ENCODE measurements at places on chromosomes 4 and X.

GRCh38 chrX:3143043-3143799 lies 102.0 kb downstream of the ARSF start:
- no peak for DNase-seq

GRCh38 chr4:119211867-119212233 lies 663 bp upstream of the USP53 start:
- DNase-seq, result no peak

GRCh38 chrX:40474645-40475044 lies 106.1 kb upstream of the ATP6AP2 start:
- DNase-seq, result no peak

DNA sequence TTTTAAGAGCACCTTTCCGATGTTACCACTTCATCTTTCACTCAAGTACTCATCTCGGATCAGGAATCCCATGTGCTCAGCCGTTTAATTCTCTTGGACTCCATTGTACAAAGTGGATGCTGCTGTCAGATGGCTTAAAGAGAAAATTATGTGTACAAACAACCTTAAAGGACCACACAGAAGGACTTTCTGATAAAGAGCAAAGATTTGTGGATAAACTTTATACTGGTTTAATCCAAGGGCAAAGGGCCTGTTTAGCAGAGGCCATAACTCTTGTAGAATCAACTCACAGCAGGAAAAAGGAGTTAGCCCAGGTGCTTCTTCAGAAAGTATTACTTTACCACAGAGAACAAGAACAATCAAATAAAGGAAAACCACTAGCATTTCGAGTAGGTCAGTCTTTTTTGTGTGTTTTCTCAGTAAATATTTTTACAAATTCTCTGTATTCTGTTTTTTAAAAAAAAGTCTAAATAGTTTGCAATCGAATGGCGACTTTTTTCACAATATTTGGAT lies 20.1 kb downstream of the MMAA start:
- DNase-seq, result no peak

DNA sequence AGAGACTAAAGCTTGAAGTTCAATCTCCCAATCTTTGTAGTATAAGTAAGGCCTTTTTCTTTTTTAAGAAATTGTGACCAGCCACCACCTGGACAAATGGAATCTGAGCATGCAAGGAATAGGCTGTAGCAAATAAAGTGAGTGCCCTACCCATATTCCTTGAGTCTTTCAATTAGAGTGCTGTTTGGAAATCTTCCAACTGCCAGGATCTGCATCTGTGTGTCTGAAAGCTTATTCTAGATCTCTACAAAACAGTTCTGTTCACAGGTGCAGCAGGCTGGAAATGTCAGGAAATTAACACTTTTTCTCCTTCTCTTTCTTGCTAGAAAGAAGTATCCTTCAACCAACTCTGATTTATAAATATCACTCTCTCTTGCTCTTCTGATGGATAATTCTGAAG lies 76.7 kb upstream of the NDST3 start:
- DNase-seq, result no peak

- DNase-seq, result no peak
Measured at GRCh38 chr4:11182586-11183355, 245.9 kb downstream of the HS3ST1 start.

GRCh38 chr4:116829187-116829586 lies 256.2 kb downstream of the TRAM1L1 start:
- no peak for DNase-seq

GRCh38 chr4:150938417-150938816 lies 76.7 kb downstream of the LRBA start:
- no peak for DNase-seq

- DNase-seq, result no peak
Measured at GRCh38 chr4:85756938-85757337, 282.0 kb downstream of the ARHGAP24 start.

DNA sequence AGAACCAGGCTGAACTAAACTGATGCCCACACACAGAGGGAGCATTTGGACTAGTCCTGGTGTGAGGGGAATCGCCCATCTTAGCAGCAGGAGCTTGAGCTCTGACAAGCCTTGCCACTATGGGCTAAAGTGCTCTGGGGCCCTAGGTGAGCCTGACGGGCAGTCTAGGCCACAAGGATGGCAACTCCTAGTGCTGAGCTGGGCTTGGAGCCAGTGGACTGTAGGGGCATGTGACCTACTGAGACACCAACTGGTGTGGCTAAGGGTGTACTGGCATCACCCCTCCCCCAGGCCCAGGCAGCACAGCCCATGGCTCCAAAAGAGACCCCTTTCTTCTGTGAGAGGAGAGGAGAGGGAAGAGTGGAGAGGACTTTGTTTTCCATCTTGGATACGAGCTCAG lies 14.5 kb downstream of the CENPU start:
- no peak for DNase-seq

GRCh38 chr4:37486166-37486565 lies 200.0 kb downstream of the RELL1 start:
- DNase-seq, result no peak

DNA sequence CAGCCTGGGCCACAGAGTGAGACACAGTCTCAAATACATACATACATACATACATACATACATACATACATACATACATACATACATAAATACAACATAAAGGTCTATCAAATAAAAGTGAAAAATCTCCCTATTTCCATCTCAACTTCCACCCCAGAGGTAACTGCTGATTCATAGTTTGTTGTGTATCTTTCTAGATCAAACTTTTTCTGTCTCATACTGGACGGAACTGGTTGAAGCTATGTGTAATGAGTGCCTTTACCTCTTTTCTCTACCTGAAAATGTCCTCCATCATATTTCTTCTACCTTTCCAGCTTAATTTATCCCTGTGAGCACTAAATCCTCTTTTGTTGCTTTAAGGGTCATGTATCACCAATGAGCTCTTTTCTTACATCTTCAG lies 102.5 kb downstream of the HDAC8 start:
- no peak for DNase-seq

DNA sequence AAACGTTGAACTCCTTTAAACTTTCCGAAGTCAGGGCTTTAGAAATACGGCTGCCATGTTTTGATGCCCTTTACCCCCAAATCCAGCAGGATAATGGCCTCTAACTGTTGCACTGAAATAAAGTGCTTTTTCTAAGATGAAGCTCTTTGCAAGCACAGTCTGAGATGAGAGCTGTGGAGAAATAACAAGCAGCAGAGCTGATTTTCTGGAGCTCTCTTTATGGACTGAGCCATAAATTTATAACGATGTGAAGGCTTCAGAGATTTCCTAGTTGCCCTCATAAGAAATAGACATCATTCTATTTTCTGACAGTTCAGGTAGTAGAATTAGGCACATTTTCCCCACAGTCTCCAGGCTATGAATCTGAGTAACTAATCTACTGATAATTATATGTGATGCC lies 567.3 kb downstream of the PDHA2 start:
- DNase-seq, result no peak

- no peak for DNase-seq
Measured at GRCh38 chrX:29295987-29296680, 708.9 kb downstream of the IL1RAPL1 start.

DNA sequence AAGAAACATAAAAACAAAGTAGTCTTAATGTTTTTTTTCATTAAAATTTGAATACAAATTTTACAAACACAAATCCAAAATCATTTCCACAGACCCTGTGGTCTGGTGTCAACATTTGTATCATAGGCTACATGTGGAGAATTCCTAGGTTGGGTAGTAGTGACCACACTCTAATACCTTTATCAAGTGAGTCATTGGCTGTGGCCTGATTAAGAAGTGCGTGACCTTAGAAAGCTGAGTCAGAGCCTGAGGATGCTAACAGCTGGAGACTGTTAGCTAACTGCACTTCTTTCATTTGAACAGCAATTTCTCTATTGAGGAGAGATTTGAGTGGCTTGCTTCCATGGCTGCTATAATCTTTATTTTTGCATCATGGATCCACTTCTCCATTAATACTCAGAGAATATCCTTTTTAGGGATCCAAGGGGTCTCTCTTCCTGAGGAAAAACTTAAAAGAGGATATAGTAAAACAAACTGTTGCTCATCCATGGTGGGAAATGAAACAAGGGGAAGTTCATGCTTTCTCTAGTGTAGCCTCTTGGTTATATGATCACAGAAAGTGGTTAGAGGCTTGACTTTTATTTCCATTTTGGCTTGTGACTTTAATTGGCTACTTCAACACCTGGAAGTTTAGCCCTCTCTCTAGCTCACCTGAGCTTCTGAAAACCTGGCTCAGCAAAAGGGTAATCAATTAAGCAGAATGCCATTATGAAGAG lies 335.8 kb downstream of the PABPC4L start:
- DNase-seq, result peak; percentile 94

GRCh38 chrX:129781134-129781672 lies 1.5 kb downstream of the SASH3 start:
- DNase-seq, result no peak

DNA sequence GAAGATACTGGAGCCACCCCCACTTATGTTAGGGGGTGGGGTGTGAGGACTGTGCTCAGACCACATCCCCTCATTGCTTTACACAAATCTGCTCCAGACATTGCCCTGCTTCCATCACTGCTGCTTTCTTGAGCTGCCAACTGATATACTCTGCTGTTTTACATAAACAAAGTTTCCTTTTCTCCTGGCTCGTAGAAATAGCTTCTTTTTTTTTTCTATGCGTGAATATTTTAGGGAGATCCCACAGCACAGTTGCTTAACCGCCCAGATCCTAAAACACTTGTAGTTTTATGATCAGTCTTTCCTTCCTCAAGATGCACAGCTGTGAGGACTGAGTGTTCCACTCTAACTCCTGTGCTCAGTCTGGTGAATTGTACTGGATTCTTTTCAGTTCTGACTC lies 768.4 kb downstream of the PCDH18 start:
- no peak for DNase-seq

DNA sequence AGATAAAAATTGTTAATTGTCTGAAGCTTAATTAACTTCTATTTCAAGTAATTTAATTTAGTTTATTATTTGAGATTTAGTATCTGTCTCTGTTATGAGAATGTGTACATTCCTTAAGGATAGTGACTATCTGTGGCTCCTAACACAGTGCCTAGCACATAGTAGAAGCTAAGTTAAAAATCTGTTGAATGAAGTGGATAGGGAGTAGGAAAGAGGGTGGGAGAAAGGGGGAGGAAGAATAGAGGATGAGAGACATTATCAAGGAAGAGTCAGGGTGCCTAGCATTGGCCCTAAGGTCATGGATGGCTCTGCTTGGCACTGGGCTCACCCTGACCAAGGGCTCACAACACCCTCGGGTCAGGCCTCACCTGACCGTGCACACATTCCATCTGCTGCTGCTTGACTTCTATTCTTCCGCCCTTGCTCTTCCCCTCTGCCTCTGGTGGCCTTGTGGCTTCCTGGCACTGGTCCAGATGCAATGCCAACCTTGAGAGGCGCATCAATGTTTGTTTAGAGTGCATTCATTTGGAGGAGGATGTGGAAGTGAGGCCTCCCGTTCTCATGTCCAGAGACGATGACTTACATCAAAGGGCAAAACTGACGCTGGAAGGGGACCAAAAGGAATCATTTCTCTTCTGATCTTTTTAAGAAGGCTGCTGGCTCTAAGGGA lies 42.3 kb downstream of the TRIM2 start:
- no peak for DNase-seq

GRCh38 chrX:122666601-122667000 lies 517.5 kb upstream of the GRIA3 start:
- peak; percentile 5 for DNase-seq

GRCh38 chrX:107672955-107673378 lies 44.7 kb downstream of the PRPS1 start:
- DNase-seq, result no peak

GRCh38 chr4:6042293-6043063 lies 24.2 kb upstream of the C4orf50 start:
- no peak for DNase-seq

GRCh38 chr4:138869165-138869564 lies 146.4 kb upstream of the NOCT start:
- no peak for DNase-seq

DNA sequence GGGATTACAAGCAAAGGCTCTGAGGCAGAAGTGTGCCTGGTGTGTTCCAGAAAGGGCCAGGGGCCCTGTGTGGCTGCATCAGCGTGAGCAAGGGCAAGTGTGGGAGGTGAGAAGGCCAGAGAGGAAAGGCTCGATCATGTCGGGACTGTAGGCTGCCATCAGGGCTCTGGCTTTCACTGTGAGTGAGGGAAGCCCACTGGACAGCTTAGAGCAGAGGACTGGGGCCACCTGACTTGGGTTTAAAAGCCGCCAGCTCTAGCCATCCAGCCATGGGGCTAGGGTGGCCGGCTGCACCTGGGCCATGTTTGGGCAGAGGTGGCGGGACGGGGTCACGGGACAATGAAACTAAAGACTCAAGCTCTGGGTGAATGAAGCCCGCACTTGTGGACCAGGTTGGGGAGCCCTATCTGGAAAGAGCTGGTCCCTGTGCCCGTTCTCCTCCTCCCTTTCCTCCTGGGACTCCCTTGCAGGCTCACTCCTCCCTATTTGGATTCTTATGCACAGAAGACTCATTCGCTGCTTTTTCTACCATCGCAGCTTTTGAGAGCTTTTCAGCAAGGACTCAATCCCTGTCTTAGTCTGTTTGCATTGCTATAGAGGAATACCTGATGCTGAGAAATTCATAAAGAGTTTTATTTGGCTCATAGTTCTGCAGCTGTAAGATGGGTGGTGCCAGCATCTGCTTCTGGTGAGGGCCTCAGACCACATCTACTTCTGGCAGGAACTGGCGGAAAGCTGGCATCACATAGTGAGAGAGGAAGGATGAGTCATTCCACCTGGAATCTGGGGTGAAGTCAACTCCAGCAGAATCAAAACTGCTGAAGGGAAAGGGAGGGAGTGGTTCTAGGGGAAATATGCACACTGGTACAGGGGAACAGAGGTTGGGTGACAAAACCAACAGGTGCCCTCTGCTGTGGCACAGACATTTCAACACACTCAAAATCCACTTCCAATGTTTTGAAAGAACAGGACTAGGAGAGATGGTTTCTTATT lies 15.3 kb downstream of the CTAG1B start:
- peak; percentile 50 for DNase-seq

DNA sequence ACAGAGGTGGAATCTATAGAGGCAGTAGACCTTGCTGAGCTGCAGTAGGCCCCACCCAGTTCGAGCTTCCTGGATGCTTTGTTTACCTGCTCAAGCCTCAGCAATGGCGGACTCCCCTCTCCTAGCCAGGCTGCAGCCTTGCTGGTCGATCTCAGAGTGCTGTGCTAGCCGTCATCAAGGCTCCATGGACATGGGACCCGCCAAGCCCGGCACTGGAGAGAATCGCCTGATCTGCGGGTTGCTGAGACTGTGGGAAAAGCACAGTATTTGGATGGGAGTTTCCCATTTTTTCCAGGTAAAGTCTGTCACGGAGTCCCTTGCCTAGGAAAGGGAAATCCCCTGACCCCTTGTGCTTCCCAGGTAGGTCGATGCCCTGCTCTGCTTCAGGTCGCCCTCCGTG lies 124.8 kb upstream of the KLF8 start:
- DNase-seq, result no peak

- no peak for DNase-seq
Measured at GRCh38 chrX:47285836-47286320, 53.1 kb downstream of the USP11 start.

DNA sequence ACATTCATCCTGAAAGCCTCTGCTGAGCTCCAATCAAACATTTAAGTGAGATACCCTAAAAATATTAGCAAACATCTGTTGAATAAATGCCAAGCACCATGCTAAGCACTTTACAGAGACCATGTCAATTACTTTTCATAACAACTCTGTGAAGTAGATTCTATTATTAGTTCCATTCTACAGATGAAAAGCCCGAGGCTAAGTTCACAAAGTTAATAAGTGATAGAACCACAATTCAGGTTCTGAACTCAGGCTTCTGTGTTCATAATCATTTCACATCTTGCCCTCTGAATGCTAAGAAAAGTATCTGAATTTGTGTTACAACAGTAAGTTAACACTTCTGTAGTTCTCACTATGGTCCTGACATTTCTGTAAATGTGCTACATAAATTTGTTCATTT lies 27.4 kb downstream of the SEL1L3 start:
- DNase-seq, result no peak

- DNase-seq, result no peak
Measured at GRCh38 chr4:56513517-56513916, 7.9 kb downstream of the ARL9 start.
